ENCODE measurements at places on chromosomes 6 and 20.

DNA sequence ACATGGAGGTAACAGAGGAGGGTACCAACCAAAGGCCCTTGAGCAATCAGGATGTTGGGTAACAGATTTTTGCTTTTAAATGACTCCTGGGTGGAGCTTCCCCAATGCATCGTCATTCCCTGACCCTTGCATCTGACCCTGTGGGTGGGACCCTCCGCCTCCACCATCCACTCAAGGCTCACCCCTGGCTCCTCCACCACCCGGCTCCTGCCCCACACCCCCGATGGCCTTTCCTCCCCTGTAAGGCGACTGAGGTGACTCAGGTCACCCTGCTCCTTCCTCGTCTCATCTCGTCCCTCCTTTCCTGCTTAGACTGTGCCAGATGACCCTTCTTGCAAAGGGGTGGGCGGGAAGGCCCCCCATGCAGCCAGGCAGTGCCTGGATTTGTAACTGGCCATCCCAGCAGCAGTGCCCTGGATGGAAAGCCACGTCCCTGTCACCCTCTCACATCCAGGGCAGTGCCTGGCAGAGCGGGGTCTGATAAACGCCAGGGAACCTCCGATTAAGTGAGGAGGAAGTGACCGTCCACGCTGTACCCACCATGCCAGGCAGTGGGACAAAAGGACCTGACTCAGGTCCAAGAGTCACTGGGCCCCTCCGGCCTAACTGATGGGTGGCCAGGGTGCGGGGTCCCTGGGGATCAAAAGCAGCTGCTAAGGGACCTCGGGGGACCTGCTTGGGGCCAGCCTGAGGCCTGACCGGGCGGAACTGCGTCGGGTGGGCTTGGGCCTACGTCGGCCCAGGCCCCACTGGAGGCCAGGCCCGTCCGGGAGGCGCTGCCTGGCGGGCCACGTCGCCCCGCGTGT lies 624 bp upstream of the NPEPL1 start:
- DNase-seq = no peak

GRCh38 chr6:80010288-80010687 lies 5.8 kb downstream of the TTK start:
- DNase-seq = no peak

- DNase-seq = peak; percentile 47
Measured at GRCh38 chr6:136846046-136846445, 23.7 kb downstream of the PEX7 start.

- peak; percentile 97 for DNase-seq
Measured at GRCh38 chr6:110179406-110180227, at the start of gene WASF1. Gene WASF1 (minus strand): TSS chr6:110179670. CDS start chr6:110127601, 52,069 bp downstream.

DNA sequence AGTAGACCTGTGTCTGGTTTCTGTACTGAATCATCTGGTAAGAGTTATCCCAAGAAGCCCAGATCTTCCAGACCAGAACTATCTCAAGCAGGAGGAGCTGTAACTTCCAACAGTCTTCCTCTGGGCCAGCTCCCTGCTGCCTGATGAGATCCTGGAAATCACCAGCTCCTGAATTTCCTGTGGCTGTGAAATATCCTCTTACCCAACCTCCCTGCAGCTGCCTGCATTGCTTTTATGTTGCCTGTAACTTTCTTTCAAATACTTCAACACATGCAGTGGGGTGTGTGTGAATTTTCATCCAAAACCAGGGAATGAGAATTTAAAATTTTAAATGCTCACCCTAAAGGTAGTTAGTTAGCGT lies 160.5 kb upstream of the LAMP5 start:
- DNase-seq = no peak

- DNase-seq = no peak
Measured at GRCh38 chr6:56963043-56963442, 8.1 kb downstream of the BEND6 start.

GRCh38 chr20:21981179-21981578 lies 275.7 kb downstream of the PAX1 start:
- DNase-seq = no peak

- no peak for DNase-seq
Measured at GRCh38 chr6:41413250-41413649, 77.8 kb downstream of the NCR2 start.

GRCh38 chr6:168045706-168046620 lies 33.0 kb downstream of the FRMD1 start:
- DNase-seq = no peak

DNA sequence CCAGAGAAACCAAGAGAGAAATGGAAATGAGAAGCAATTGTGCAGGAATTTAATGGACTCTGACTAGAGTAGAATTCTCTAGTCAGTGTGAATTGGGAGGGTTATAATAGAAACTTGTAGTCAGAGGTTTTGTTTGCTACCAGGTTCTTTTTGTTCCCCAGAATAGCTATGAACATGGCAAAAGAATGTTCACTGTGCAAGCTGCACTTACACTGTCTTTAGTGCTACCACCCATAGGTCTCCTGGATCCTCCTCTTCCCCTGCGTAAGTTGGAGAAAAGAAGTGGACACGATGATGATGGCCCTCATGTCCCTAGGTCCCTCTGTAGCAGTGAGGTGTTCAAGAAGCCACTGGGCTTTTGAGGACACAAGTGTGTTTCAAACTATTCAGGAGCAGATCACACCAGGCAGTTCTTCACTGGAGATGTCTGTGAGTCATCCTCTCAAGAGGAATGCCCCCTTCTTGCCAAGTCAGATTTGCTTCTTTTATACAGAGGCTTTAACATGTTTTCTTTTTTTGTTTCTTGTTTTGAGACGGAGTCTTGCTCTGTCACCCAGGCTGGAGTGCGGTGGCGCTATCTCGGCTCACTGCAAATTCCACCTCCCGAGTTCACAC lies 47.6 kb upstream of the SMIM8 start:
- DNase-seq = no peak

DNA sequence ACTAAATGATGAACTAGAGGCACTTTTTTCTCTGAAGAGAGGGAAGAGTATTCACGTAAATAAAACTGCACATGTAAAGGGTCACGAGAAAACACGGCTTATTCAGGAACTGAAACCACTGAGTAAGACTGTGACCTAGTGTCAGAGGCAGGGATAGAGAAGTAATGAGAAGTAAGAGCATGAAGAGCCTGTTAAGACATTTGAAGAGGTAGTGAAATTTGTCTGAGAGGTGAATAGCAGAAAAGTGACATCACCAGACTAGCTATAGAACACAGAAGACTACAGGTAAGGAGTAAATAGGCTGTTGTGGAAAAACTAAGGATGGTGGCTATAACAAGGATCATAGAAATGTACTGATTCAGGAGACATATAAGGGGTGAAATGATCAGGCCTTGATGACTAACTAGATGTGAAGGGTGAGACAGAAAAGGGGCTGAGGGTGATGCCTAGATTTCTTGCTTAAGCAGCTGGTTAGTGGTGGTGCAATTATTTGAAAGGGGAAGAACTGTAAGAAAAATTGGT lies 76.8 kb downstream of the REV3L start:
- no peak for DNase-seq

GRCh38 chr6:31081872-31082271 lies 30.5 kb downstream of the C6orf15 start:
- no peak for DNase-seq

- no peak for DNase-seq
Measured at GRCh38 chr20:51097351-51098120, 74.6 kb upstream of the KCNG1 start.

DNA sequence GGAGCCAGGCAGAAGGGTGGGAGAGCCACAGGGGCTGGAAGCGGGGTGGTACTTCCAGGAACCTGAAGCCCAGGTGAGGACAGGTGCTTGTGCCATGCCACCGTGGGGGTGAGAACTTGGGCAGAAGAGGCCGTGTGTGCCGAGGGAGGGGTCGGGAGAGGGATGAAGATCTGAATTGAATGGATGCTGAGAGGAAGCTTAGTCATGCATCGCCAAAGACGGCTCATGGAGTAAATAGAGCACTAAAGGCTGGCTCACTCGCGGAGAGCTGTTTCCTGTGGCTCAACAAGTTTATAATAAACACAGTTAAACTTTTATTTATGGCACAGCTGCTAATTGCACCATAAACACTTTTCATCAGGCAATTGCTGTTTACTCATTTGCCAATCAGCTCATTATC lies 21.7 kb upstream of the MYT1 start:
- no peak for DNase-seq

DNA sequence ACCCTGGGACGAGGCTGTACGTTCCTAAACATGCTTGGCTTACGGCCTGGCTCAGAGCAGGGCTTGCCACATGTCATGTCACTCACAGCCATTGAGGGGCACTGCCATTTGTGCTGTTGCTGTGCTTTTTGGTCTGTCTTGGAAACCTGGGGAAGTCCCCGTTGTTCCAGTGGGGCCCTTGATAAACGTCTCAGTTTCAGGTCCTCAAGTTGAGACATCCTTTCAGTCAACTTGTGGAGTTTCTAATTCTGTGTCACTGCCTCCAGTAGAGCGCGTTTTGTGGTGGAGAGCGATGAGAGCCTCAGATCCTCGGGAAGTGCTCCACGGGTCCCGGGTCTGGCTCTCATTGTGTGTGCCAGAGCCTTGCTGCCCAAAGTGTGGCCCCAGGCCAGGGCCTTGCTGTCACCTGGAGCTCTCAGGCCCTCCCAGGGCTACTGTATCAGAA lies 43.0 kb upstream of the CCR6 start:
- no peak for DNase-seq

GRCh38 chr6:154953644-154954043 lies 41.5 kb upstream of the TIAM2 start:
- no peak for DNase-seq

DNA sequence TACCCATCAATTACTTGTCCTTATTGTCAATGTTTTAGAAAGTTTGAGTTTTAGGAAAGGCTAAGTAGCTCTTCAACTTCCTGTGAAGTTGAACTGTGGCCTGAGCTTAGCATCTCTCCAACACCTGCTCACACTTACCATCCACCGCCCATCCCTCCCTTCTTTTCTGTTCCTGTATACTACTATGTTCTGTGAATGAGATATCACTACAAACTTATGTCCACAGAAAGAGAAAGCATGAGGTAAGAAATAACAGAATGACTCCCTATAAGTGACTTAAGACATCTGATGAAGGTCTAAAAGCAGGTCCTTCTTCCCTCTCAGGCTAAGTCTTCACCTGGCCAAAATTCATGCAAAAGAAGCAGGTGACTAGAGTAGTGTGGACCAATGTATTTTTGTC lies 246.3 kb upstream of the PREP start:
- DNase-seq = no peak

DNA sequence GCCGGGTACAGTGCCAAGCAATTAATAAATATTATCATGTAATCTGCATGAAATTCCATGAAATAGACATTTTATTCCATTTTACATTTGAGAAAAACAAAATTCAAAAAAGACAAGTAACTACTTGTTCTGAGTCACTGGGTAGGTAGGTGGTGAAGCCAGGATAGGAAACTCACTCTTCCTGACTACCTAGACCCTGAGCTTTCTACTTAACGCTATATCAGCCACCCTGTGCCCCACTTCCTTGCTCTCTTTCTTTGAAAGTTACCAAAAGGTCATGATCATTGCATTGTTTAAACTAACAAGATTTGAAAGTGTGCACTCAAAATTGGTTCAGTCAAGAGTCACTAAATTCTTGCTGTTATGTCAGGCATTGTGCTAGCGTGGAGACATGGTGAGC lies 235.7 kb downstream of the CD83 start:
- DNase-seq = no peak

DNA sequence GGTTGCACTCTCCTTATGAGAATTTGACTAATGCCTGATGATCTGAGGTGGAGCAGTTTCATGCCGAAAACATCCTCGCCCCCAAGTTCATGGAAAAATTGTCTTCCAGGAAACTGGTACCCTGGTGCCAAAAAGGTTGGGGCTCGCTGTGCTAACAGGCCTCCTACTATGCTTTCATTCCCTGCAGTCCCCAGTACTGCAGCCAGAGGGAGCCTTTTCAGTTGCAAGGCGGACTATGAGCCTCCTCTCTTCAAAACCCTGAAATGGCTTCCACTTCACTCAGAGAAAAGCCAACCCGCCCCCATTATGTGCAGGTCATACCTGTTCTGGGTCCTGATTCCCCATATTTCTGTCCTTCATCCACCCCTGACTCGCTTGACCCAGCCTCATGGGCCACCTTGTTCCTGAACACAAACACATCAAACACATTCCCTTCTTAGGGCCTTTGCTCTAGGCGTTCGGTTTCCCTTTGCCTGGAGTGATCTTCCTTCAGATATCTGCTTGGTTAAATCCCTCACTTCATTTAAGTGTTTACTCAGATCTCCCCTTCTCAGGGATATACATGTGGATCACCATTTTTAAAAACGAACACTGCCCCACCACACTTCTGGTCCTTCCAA lies 173.7 kb downstream of the PHACTR1 start:
- peak; percentile 19 for DNase-seq

GRCh38 chr6:43338243-43338642 lies 29.6 kb upstream of the CRIP3 start:
- no peak for DNase-seq

- DNase-seq = no peak
Measured at GRCh38 chr20:64168381-64169090, 4.3 kb downstream of the MYT1 start.

- no peak for DNase-seq
Measured at GRCh38 chr20:18728165-18728869, 85.3 kb upstream of the SCP2D1 start.

- no peak for DNase-seq
Measured at GRCh38 chr6:55835220-55835619, 40.2 kb downstream of the BMP5 start.

GRCh38 chr6:97701801-97702200 lies 418.8 kb upstream of the MMS22L start:
- DNase-seq = no peak

GRCh38 chr6:111730864-111731263 lies 125.2 kb upstream of the TRAF3IP2 start:
- no peak for DNase-seq
